Ovary (tissue), 10 donors: ENCODE measurements at places on chromosomes 12 and 14.
A peak's percentile ranks its signal among the peaks of the same experiment; 100 is the strongest.

DNA sequence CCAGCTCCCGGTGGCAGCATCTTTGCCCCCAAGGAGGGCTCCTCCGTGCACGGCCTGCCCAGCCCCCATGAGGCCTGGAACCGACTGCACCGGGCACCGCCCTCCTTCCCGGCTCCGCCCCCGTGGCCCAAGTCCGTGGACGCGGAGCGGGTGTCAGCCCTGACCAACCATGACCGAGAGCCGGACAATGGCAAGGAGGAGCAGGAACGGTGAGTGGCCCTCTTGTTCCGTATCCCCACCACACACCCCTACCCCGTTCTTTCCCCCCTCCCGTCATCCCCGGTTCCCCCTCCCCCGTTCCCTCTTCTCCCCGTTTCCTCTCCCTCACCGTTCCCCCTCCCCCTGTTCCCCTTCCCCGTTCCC, 28.3 kb downstream of the LRCOL1 start:
- DNase-seq, result no peak

- DNase-seq, result peak; percentile 64
Observed at GRCh38 chr12:54431911-54432814, 13.1 kb upstream of the ITGA5 start.

- no peak for DNase-seq
Observed at GRCh38 chr14:104037074-104037473, 48.4 kb upstream of the ASPG start.

DNA sequence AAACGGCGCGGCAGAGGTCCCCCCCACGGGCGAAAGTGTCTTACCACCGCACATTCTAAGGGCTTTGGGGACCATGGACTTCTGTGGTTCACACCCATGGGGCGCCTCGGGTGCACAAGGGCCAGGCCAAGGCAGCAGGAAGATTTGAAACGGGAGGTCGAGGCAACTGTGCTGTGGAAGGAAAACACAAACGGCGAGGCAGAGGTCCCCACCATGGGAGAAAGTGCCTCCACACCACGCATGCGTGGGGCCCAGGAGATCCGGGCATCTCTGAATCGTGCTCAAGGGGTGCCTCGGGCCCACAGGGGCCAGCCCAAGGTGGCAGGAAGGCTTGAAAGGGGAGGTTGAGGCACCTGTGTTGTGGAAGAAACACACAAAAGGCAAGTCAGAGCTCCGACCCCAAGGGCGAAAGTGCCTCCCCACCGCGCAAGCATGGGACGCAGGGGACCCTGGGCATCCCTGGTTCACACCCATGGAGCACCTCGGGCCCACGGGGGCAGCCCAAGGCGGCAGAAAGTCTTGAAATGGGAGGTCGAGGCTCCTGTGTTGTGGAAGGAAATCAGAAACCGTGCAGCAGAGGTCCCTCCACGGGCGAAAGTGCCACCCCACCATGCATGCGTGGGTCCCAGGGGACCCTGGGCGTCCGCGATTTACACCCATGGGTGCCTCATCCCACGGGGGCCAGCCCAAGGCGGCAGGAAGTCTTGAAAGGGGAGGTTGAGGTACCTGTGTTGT, 371.0 kb downstream of the ALG10 start:
- peak; percentile 15 for DNase-seq

DNA sequence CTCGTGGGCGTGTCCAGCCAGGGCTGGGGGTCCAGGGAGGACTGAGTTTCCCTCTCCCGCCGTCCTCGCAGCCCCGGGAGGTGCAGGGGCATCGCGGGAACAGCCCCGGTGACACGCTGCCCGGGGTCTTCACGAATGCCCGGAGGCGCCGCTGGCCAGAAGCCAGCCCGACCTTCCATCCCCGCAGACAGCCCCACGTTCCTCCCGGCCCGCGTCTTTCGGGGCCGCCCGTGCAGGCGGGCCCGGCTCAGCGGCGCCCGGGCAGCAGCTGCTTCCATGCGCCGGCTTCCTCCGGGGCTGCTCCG, 827 bp upstream of the TEDC1 start:
- DNase-seq, result peak; percentile 80

DNA sequence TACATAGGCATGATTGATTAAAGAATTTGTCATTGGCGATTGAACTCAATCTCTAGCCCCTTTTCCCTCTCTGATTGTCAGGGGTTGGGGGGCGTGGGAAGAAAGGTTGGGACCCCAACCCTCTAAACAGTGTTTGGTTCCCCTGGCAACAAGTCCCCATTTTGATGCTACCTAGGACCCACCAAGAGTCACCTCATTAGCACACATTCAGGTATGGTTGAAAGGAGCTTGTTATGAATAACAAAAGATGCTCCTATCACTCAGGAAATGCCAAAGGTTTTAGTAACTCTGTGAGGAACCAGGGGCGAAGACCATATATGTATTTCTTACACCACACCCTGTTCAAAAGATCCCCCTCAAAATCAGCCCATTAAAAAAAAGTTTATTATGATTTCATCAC, 14.3 kb downstream of the RNF212B start:
- no peak for DNase-seq
